Activated T-cell treated with anti-CD3 and anti-CD28 coated beads, Interleukin-2, amount 50 U/mL, for 24 hours (primary cell): ENCODE measurements at places on chromosomes 6 and 20.
A peak's percentile ranks its signal among the peaks of the same experiment; 100 is the strongest.

GRCh38 chr6:14276667-14277404 lies 159.3 kb downstream of the CD83 start:
- no peak for DNase-seq

DNA sequence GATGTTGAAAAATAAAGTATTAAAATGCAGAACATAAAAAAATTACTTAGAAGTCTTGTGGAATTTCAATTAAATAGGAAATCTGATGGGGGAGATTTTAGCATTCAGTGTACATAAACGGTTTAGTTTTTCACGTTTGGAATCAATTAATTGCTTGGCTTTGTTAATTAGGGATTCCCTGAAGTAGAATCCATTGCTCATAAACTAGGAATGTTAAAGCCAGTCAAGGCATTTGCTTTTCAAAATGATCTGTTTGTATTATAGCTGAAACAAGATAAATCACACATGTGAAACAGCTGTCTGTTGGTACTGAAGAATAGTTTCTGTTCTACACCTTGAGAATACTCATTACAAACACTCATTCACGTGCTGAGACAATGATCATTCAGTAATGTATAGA lies 297.9 kb downstream of the TBC1D7 start:
- no peak for DNase-seq

DNA sequence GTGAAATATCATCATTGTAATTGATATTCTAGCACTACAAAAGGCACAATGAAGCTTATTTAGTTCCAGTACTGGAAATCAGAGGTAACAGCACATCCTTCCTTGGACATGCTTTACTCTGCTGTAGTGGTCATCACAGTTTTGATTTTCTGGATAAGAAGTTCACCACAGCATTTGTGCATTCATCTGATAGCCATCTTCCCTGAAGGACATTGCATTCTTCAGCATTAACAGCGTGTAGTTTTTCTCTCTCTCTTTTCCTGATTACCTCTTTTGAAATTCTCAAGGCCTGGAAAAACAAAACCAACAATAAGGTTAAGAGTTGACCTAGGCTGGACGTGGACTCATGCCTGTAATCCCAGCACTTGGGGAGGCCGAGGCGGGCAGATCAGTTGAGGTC lies 19.6 kb downstream of the ECI2 start:
- no peak for DNase-seq

GRCh38 chr20:10253780-10254179 lies 35.1 kb downstream of the SNAP25 start:
- DNase-seq = no peak

GRCh38 chr6:128482642-128483041 lies 37.8 kb downstream of the PTPRK start:
- DNase-seq = no peak

DNA sequence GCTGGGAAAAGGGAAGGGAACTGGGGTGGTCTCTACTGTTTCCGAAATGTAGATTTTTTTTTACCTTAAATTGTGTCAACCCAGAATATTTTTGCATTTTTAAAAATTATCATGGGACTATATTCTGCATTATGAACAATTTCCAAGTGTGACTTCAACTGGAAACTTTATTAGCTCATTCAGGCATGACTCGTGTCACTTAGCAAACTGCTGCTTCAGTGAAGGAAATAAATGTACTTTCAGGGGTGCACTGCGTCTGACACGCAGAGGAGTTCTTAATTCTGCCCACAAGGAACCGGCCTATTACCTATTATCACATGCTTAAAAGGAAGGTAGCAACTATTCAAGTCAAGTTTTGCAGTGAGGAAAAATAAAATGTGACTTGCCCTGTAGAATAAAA lies 291.3 kb upstream of the PRDM1 start:
- no peak for DNase-seq

GRCh38 chr6:107531868-107532267 lies 42.0 kb downstream of the SOBP start:
- DNase-seq = no peak

GRCh38 chr6:166952121-166952520 lies 4.2 kb downstream of the RNASET2 start:
- DNase-seq = peak; percentile 56

DNA sequence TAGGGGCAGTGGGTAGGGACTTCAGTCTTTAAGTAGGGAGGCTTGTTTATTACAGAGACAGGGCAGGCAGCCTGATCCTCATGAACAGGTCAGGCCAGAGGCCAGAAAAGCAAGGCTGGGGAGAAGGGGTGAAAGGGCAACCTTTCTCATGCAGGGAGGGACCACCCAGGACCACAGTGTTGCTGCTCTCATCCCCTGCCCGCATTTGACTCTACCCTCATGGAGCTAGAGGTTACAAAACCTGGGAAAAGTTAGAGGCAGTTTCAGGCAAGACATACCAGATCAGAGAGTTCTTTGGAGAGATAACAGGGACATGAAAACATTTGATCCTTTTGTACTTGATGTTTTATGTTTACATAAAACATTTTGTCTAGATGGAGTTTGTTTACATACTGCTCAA lies 38.1 kb downstream of the MDGA1 start:
- no peak for DNase-seq
